ENCODE measurements at places on chromosomes 6 and 20.

- DNase-seq: no peak
Measured at GRCh38 chr6:112281821-112282615, 27.7 kb upstream of the LAMA4 start.

DNA sequence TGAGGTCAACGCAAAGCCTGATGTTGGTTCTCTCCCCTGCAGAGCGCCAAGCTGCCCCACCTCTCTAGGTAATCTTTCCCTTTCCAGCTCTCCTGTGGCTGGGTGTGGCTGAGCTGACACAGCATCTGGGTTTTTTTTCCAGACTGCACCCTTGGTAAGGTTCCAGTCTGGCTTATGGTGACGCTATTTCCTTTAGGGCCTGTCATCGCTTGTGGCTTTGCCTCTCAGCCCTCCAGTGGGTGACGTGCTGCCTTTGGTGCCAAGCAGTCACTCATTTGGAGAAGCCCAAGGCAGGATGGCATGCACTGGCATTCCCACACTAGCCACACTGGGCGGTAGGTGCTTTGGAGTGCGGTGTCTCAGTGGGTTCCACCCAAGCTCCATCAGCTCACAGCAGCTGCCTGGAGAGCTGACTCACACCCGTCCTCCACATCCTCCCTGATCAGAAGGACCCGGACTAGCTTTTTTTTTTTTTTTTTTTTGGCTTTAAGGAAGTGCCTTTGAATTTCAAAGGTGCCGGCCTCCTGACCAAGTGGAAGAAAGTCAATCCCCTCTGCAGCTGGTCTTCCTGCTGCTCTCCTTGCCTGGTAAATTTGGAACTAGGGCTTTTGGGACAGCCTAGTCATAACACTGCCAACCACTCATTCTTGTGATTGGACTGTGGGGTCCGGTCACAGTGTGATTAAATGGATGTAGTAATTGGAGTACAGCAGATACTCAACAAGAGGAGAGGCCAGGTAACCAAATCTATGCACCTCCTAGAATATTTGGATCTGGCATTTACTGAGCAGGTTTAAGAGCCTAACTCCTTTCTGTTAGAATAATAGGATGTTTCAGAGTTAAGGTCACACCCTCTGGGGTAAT lies 153.6 kb downstream of the CD83 start:
- DNase-seq: no peak

DNA sequence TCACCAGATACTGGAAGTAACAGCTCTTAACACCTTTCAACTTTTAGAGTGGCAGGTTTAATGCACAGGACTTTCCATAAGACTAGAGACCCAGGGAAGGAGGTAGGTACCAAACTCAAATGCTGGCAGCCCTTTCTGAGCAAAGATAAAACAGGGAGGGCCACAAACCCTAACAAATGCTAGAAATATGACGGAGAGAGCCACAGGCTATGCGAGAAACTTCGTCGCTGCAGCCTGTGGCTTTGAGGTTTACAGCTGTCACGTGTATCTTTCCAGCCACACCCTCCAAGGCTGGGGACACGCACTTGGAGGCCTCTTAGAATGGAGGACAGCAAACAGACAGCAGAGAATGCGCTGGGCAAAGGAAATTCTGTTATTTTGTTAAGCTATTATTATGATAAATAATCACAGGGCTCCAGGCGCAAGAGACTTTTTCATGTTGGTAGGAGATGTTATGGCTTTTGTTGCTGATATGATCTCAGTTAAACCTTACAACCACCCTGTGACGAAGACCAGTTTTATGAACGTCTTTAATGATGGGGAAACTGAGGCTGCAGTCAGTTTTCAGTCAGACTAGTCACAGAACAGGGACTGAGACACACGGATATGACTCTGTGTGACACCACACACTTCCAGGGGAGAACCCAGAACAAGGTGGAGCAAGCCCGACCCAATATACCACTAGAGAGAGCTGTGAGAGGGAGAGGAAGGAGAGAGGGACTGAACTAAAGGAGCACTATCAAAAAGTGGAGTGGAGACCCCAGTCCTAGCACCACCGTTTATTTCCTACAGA lies 2.0 kb downstream of the TRAM2 start:
- peak; percentile 6 for DNase-seq

DNA sequence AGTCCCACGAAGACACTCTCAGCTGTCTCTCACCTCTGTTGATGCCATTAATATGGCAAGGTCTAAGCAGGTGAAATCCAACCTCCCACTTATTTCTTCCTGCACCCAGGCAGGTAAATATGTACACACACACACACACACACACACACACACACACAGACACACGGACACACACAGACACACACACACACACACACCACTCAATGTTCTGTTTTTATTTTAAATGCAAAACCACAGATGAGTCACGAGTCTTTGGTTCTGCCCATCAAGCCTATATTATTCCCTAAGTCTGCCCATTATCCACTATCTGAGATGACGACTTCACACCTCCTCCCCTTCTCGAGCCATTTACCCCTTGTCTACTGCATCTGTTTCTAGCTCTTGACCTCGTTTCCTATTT lies 344.7 kb downstream of the CDH26 start:
- no peak for DNase-seq

DNA sequence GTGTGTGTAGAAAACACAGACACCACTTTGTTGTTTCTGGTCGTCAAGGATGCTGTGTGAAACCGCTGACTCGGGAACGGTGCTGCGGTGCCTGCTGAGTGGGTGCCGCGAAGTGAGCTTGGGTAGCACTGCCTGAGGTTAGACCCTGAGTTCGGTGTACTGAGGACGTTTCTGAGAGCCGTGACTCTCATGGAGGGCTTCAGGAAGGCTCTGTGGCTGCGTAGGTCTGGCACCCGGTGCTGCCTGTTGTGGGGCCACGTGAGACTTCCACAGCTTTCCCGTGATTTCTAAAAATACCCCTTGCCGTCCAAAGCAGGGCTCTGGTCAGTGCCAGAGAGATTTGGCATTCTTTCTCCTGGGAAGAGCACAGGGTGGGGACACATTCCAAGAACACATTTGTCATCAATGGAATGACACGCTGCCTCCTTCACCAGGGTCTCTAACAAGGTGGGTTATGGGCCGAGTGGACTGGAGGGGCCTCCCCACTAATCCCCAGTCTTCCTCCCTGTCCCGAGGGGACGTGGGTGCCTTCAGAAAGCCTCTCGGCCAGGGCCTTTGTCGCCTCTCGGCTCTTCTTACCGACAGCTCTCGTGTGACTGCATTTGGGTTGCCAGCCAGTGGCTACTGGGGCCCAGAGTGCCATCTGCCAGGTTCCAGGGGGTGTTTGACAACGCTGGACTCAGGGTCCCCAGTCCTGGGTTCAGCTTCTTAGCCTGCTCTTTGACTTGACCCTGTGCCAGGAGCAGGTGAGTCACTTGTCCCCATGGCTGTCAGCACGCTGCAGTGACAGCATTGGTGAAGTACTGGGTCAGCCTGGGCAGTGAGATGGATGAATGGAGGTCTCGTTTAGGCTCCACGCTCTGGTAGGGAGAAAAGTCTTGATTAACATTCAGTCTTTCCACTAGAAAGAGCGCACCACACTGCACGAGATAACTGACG lies 62.2 kb downstream of the SYNJ2 start:
- no peak for DNase-seq

DNA sequence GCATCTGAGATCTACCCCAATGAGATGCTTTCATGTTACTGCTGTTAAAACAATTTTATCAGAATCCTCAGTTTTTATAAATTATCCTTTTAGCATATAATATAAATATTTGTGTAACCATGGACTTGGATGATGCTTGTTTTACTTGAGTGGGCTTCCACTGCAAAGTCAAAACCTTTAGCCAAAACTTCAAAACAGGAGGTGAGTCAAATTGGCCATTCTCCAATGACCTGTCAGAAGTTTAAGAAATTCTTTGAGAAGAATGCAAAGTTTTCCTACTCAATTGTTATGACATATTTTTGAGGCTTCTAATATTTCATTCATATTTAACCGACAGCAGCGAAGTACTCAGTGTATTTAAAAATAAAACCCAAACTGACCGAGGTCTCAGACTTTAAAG lies 507.9 kb downstream of the EYS start:
- no peak for DNase-seq

DNA sequence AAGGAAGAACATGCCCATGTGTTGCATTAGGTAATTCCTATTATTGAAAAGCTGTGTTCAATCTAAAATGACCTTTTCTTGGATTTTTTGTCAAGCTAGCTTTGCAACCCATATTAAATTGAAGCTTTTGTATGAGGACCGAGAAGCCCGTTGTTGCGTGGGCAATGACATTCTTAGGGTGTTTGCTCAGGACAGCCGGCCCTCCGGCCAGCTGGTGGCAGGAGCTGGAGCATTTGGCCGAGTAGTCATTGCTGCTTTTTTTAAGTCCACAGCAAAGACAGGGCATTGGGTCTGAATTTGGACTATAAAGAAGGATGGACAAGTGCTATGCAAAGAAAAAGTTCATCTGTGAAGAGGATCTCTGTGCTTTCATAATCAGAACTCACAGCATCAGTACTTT lies 365.8 kb downstream of the SAMD5 start:
- no peak for DNase-seq

DNA sequence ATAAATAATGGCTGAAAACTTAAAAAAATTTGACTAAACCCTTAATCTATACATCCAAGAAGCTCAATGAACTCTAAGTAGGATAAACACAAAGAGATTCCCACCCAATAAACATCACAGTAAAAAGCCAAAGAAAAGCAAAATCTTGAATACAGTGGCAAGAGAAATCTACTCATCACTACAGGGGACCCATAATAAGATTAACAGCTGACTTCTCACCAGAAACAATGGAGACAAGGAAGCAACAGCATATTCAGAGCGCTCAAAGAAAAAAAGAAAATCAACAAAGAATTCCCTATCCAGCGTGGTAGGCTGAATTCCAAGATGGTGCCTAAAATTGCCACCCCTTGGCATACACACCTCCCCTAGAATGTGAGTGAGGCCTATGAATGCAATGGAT lies 18.6 kb downstream of the SNX3 start:
- no peak for DNase-seq

DNA sequence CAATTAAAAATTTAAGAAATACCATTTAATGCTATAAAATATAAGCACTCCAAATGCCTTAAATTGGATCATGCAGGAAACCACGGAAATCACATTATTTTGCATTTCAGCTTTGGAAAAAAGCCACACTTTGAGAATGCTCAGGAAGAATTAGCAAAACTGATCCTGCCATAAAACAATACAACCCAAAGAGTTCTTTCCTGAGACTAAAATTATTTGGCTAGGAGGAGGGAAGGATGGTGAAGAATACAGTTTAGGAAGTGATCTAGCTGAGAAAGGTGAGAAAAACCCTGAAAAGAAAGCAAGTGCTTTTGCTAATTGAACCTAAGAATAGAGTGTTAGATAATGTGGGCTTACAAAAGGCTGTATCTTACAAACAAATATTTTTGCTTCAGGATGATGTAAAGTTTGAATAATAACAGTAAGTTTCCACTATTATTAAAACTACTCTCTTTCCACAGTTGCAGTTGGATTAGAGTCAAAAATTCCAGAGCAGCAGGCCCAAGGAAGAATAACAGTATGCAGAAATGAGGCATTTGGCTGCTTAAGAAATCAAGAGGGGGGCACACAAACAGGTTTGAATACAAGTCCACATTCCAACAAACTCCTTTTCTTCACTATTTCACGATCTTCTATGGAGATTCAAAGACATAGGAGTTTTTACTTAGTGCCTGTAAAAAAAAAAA lies 565.4 kb downstream of the RFPL4B start:
- DNase-seq: no peak

DNA sequence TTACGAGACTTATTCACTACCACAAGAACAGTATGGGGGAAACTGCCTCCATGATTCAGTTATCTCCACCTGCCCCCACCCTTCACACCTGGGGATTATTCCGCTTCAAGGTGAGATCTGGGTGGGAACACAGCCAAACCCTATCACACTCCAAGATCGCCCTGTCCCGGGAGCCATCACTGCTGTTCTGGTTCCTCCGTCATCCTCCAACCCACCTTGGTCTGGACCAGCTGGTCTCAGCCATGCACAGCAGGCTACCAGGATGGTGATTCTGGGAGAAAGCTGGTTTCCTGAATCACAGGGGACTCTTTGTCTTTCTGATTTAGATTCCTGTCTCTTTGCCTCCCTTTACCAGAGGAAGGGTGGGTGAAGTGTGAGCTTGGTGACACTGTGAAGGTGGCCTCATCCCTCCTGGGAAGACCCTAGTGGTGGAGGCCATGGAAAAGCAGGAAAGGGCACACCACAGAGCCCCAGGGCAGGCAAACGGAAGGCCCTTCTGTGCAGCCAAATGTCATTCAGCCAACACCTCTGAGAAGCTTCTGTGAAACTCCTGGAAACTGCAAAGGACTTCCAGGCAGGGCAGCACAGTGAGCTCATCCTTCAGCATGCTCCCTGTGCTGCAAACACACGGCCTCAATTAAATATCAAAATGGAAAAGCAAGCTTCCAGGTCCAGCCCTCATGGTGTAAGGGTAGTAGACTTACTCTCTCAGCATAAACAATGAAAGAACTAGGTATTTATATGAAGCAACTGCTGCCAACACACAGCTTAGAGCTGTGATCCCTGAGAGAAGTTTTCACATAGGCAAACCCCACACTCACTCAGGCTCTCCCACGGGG lies 169.8 kb downstream of the ANKRD60 start:
- no peak for DNase-seq

DNA sequence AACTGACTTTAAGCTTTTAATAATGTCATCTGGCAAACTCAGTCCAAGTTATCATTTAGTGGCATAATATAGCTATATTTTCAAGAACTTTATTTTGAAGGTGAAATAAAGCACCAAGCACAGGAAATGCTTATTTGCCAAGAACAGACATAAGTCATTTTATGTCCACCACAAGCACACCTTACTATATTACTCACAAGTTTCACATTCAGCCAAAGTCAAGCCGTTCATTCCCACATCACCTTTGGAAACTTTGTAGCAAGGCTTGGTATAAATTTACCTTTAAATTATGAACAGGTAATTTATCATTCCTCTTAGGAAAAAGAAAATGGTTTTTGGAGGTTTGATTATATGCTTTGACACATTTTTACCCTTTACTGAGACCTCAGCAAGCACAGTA lies 236.8 kb upstream of the FKBP1C start:
- DNase-seq: no peak

DNA sequence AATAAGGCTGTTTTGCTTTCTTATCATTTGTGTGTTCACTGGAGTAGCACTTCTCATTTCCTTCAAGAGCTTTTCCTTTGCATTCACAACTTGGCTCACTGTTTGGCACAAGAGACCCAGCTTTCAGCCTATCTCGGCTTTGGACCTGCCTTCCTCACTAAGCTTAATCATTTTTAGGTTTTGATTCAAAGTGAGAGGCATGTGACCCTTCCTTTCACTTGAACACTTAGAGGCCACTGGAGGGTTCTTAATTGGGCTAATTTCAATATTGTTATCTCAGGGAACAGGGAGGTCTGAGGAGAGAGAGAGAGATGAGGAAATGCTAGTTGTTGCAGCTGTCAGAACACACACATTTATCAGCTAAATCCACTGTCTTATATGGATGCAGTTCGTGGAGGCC lies 82.9 kb upstream of the SCAF8 start:
- DNase-seq: no peak

Data from KG1 (cell line).